ENCODE measurements at places on chromosomes 4 and X.

DNA sequence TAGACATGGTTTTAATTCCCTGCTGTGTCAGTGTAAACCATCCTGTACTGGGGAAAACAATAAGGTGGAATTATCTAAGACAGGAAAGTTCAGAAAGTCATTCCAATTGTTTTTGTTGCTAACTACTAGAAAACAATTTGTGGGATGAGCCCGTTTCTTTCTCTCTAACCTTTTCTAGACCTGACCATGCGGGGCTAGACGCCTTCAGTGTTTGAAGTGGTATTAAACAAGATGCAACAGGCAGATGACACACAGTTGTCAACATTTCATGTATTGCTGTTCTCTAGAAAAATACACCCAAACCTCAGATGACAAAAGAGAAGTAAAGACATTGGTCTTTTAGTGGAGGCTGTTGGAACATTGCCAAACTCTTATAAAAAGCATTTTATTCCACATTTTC, 105.7 kb downstream of the FRAS1 start:
- no peak for DNase-seq

DNA sequence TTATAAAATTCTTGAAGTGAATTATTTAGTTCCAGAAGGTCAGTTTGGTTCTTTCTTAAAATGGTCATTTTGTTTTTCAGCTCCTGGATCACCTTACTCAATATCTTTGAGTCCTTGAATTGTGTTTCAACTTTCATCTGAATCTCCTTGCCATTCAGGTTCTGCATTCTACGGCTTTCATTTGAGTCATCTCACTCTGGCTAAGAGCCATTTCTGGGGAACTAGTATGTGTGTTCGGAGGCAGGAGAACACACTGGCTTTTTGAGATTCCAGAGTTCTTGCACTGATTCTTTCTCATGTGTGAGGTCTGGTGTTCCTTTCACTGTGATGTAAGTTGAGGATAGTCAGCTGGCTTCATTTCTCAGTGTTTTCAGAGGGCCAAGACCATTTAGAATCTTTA, 708.4 kb upstream of the FRG1 start:
- DNase-seq = no peak

DNA sequence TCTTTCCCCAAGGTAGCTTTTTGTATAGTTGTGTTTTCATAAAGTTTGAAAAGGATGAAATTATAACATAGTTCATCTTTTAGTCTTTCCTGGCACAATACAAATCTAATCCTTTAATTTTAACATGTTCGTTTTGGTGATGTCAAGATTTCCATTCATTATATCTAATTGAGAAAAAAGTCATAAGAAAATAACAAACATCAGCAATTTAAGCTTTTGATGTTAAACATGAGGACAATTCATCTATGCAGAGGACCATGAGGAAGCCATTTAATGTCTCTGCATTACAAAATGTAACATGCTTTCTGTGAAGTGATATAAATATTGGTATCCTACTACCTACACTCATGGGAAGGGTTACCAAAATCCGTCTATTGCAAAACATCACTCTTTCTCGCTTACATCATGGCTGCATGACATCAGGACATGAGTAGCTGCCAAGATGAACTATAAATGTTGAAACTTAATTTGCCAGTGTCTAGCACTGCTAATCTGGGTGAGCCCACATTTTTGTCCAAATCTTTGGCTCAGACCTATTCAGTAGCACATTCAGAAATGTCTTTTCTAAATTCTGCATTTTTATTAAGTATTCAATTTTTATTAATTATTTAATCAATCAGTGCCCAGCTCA, 9.5 kb downstream of the EPGN start:
- no peak for DNase-seq

DNA sequence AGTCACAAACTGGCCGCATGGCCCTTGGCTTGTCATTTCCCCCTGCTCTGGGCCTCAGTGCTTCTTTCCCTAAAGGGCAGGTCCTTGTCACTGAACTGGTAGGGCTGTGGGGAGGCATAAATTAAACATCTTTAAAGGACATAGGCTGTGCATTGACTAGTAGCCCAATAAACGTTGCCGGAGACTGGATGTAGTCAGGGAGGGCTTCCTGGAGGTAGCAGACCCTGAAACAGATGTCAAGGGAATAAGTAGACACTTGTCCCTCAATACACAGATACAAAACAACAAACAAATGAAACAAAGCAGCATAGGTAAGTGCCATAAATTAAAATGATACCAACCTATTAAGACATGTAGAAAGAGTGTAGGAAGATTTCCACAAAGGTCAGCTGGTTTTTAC, 71.8 kb upstream of the PSAPL1 start:
- no peak for DNase-seq

DNA sequence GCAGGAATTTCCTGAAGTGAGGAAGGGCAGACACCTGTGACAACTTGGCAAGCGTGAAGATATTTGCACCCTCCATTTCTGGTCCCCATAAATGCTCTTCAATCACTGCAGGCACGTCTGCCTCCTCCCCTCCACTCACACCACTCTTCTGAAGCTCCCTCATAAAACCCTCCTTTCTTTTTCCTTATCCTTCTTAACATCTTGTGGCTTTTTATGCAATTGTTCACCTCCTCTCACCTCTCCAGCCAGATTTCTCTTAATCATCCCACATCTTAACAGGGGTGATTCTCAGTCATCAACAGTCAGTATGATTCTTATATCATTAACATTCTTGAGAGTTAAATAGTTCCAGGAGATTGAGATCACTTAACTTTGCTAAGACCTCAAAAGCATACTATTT, 277.4 kb downstream of the SPRY1 start:
- DNase-seq = no peak

DNA sequence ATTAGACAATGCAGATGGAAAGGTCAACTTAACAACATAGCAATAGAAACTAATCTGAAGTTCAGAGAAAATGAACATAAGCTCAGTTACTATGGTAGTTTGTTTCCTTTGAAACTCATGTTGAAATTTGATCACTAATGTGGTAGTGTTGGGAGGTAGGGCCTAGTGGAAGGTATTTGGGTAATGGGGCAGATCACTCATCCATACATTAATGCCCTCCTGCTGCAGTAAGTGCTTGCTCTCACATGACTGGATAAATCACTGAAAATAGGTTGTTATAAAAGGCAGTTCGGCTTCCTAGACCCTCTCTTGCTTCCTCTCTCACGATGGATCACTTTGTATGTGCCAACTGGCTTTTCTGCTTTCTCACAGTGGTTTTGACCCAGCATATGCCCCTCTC, 567.4 kb upstream of the GALNT7 start:
- DNase-seq = no peak

GRCh38 chr4:107736924-107737448, 17.0 kb upstream of the PAPSS1 start:
- no peak for DNase-seq

- DNase-seq = no peak
These were observed 129.1 kb upstream of the PITX2 start for GRCh38 chr4:110751986-110752385.

- DNase-seq = no peak
These were observed 321.0 kb upstream of the CXXC4 start for GRCh38 chr4:104815665-104816064.

- DNase-seq = no peak
These were observed 349.1 kb downstream of the ANK2 start for GRCh38 chr4:113398441-113399143.

GRCh38 chrX:148470324-148470723, 30.1 kb upstream of the AFF2 start:
- no peak for DNase-seq

DNA sequence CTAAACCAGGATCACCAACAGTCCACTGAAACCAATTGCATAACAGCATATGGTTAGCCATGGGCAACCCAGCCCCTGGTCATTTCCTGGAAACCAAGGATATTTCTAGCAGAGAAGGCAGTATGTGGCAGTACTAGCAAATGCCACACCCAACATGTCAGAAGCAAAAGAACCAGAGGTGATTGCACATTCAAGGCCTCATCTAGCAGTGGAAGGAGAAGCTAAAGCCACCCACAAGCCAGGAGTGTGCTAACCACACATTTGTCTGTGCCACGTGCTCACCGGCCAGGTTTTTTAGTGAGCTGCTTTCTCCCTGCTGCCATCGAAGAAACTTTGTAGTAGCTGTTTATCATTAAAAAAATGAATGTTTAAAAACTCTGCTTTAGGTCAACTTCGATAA, 42.0 kb downstream of the TEC start:
- DNase-seq = no peak

- no peak for DNase-seq
These were observed 341.5 kb downstream of the BCOR start for GRCh38 chrX:39756086-39756883.

- no peak for DNase-seq
These were observed 7.0 kb downstream of the FGFRL1 start for GRCh38 chr4:1018147-1019020.

GRCh38 chr4:2934077-2934812, 29.0 kb downstream of the NOP14 start:
- DNase-seq = peak; percentile 75

Measured in breast epithelium (tissue), 4 donors.